ENCODE measurements at places on chromosomes 1 and 21. TPM values are rescaled to one million over a fixed set of nuclear protein-coding genes. Genes with fewer than 3 reads are reported as not detected.

GRCh38 chr1:216560527-216560926 is 137.3 kb upstream of the USH2A start:
- DNase-seq = no peak

GRCh38 chr1:76583235-76583868 is 283.9 kb upstream of the ST6GALNAC5 start:
- no peak for DNase-seq

- no peak for DNase-seq
Measured at GRCh38 chr1:88175631-88176226, 508.3 kb upstream of the PKN2 start.

DNA sequence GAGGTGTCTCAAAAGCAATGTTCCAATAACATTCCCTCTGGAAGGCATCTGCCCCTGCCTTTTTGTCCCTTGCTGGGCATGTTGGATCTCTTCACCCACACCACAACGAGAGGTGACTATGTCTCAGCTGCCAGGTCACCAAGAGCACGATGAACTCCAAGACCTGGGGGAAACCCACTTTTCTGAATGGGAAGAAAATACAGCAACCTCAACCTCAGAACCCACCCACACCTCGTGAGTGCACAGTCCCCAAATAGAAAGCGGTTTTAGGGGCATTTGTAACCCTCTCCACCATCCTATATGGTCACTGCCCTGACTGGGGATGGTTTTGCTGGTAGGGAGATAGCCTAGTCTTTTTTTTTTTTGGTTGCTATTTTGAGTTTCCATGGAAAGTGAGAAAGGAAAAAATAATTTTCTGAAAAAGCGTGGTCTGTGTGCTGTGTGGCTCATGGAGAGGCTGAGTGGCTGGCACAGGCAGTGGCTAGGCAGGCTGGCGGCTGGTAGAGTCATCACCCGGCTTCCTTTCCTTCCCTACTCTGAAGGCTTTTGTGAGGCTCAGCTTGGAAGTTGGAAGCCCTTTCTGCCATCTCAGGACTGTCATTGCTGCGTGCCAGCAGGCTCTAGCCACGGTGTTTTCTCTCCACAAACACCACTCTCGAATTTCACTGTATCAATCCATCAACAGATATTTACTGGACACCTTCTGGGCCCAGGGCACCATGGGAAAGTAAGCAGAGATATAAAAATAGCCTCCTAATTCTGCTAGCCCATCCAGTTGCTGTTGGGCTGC is 15.8 kb downstream of the TSPAN2 start:
- no peak for DNase-seq

The OR2T11 gene
- not detected for total RNA-seq

The BRDT gene
- not detected for total RNA-seq

Data from activated naive CD8-positive, alpha-beta T cell treated with anti-CD3 and anti-CD28 coated beads, Interleukin-2, amount 10 ng/mL, durations not matched to agents 7 days and 5 days (primary cell).